Foreskin keratinocyte (primary cell): ENCODE measurements at places on chromosomes 5 and 9. TPM values are rescaled to one million over a fixed set of nuclear protein-coding genes. Genes with fewer than 3 reads are reported as not detected.

Gene IFNA21
- not detected in 2 replicates for total RNA-seq

Gene TAF1L
- total RNA-seq, result not detected in 2 replicates

- no peak for DNase-seq
Measured at GRCh38 chr5:91703128-91703527, 320.0 kb upstream of the ARRDC3 start.

- peak; percentile 51 for DNase-seq
Measured at GRCh38 chr5:56950626-56951125, 1.2 kb downstream of the MIER3 start.
